ENCODE measurements at places on chromosomes 13 and 19. TPM values are rescaled to one million over a fixed set of nuclear protein-coding genes. Genes with fewer than 3 reads are reported as not detected.

DNA sequence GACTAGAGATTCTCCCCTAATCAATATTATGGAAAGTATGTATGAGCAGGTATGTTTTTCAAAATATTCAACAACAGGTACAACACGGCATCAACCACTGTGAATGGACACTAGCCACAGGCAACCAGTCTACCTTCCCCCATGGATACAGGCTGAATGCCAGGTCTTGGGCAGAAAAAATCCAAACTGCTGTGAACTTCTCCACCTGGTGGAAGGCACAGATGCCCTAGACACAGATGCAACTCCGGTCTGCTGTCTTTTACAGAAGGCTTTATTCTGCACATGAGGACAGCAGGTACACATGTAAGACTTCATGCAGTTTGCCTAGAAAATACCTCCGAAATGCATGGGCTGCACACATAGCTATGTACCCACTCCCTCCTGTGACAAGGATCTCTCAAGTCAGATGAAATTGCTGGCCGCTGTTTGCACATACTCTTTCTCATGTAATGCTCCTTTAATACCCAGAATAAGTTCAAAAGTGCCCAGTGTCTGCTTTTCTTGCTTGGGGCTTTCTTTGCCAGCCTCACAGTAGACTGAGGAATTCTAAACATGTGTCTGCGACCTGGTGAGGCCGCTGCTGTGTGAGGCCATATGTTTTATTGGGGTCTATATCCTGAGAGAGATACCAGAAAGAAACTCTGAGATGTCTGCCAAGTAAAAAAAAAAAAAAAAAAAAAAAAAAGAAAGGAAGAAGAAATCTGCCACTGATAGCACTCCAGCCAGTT is 325.9 kb downstream of the FOXO1 start:
- H3K27ac ChIP-seq, result no peak overlapping the region
- H3K4me3 ChIP-seq, result no peak overlapping the region
- H3K27me3 ChIP-seq, result peaks cover 3% of the 10 kb centered on the region

Gene TMEM255B
- 13.3 TPM for polyA plus RNA-seq

DNA sequence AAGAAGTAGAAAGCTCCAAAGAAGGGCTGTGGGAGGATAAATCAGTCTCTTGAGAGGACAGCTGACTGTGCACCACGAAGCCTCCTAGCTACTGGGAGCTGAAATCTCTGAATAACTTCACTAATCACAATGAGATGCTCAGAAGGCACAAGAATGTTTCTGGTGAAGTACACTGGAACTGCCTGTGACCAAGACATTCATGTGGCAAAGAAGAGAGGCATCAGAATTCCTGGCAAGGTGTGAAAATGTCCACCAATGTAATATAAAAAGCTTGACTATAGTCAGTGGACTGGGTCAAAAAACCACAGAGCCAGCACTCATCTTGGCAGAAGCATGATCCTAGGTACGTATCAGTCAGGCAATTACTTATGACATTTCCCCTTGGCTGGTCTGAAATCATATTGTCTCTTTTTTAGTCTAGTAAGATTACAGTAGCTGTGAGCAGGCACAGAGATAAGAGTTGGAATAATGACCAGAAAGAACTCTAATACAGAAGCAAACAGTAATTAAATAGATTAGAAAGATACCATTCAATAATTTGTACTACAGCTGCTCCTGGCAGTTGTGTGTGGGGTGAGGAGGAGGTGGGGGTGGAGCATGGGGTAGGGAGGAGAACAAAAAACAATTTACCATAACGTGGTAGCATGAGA is 434.7 kb downstream of the DIAPH3 start:
- no peak for DNase-seq
- H3K4me1 ChIP-seq, result no peaks in the 10 kb centered on the region
- no peaks in the 10 kb centered on the region for H3K36me3 ChIP-seq
- H3K27ac ChIP-seq, result no peak overlapping the region
- H3K4me3 ChIP-seq, result no peak overlapping the region
- H3K27me3 ChIP-seq, result no peaks in the 10 kb centered on the region

Gene NR2F6
- 28.0 TPM for polyA plus RNA-seq

Gene ZNF460
- polyA plus RNA-seq, result 1.2 TPM

GRCh38 chr13:95319551-95320274 is 18.5 kb upstream of the ABCC4 start:
- H3K4me3 ChIP-seq, result no peak overlapping the region
- H3K27me3 ChIP-seq, result no peaks in the 10 kb centered on the region
- H3K4me1 ChIP-seq, result no peaks in the 10 kb centered on the region
- H3K36me3 ChIP-seq, result no peaks in the 10 kb centered on the region
- H3K27ac ChIP-seq, result no peak overlapping the region
- no peak for DNase-seq

- no peak for DNase-seq
- no peaks in the 10 kb centered on the region for H3K4me1 ChIP-seq
- no peak overlapping the region for H3K4me3 ChIP-seq
- no peaks in the 10 kb centered on the region for H3K27me3 ChIP-seq
- no peaks in the 10 kb centered on the region for H3K36me3 ChIP-seq
- no peak overlapping the region for H3K27ac ChIP-seq
Measured at GRCh38 chr13:88051746-88052482, 380.7 kb downstream of the SLITRK5 start.

- no peak overlapping the region for H3K27ac ChIP-seq
- H3K4me1 ChIP-seq, result no peaks in the 10 kb centered on the region
- H3K36me3 ChIP-seq, result no peaks in the 10 kb centered on the region
- DNase-seq, result peak; percentile 70
- H3K4me3 ChIP-seq, result no peak overlapping the region
Measured at GRCh38 chr13:26867451-26868091, 107.0 kb upstream of the GPR12 start.

DNA sequence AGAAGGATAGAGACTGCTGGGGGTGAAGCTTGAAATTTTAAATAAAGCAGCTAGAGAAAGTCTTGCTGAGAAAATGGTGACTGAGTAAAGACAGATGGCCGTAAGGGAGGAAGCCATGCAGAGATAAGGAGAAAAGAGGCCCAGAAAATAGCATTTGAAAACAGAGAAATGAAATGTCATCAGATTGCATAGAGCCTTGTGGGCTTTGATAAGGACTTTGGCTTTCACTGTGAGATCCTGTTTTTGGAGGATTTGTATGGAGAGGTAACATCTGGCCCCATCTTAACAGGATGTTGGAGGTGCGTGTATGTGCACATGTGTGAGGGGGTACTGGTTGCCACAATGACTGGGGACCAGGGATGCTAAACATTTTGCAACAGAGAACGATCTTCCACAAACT is 19.5 kb upstream of the ATP8A2 start:
- H3K4me1 ChIP-seq, result no peaks in the 10 kb centered on the region
- H3K4me3 ChIP-seq, result no peak overlapping the region
- no peak for DNase-seq
- H3K27ac ChIP-seq, result no peak overlapping the region
- no peaks in the 10 kb centered on the region for H3K36me3 ChIP-seq

- H3K36me3 ChIP-seq, result no peaks in the 10 kb centered on the region
- no peak overlapping the region for H3K4me3 ChIP-seq
- no peaks in the 10 kb centered on the region for H3K4me1 ChIP-seq
- H3K27me3 ChIP-seq, result no peaks in the 10 kb centered on the region
Measured at GRCh38 chr19:51676566-51677083, 16.5 kb upstream of the SPACA6 start.

DNA sequence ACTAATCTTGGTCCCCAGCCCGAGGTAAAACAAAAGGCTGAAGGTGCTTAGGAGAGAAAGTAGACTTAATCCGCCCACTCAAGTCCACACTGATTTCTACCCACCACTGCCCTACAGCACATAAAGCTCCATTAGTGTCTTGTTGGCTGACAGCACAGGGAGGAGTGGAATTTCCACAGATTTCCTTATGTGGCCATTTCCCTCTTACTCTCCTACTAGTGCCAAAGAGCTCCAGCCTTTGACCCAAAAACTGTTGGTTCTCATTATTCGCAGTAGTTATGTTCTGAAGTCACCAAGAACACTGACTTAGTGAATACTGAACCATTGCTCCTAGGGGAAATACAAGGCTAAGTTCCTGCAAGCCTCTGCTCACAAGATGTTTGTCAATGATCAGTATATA is 61.2 kb downstream of the RAB20 start:
- no peak overlapping the region for H3K4me3 ChIP-seq
- H3K27ac ChIP-seq, result no peak overlapping the region
- H3K36me3 ChIP-seq, result peaks cover 51% of the 10 kb centered on the region
- no peaks in the 10 kb centered on the region for H3K4me1 ChIP-seq
- DNase-seq, result no peak
- H3K27me3 ChIP-seq, result no peaks in the 10 kb centered on the region

DNA sequence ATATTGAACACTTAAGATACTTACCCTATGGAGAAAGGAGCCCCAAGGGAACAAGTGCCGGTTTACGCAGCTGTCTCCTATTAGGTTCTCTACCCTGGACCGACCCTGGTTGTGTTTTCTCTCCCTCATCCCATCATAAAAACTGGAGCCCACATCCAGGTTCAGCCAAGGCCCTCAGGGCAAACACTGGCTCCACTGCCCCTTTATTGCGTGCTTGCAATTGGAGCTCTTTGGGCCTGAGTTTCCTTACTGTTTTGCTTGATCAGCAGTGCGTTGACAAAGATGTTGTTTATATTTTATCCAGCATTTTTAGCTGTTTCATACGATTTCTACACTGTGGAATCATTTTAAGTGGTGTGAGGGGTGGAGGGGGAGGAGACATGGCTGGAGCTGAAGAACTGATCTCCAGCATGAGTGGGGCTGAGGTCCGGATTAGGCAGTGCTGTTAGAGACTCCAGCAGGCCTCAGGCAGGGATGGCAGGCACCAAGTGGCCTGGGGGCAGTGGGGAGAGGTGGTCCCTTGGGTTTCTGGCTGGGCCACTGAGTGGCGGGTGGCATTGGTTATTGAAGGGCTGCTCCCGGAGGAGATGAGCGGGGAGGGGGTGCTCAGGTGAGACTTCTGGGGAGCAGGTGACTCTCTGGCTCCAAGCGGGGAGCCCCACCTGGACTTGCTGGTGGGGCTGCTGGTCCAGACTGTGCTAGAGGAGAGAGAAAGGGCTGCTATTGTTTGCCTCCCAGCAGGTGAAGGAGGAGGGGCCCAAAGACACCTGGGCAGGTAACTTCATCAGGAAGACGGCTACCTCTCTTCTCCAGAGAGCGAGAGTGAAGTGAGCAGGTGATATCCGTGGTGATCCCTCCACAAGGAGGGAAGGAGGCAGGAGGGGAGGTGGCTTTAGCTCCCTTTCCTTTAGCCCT is 62.4 kb upstream of the RNF113B start:
- no peaks in the 10 kb centered on the region for H3K36me3 ChIP-seq
- DNase-seq, result no peak
- no peaks in the 10 kb centered on the region for H3K27me3 ChIP-seq
- no peaks in the 10 kb centered on the region for H3K4me1 ChIP-seq
- no peak overlapping the region for H3K27ac ChIP-seq
- H3K4me3 ChIP-seq, result no peak overlapping the region

DNA sequence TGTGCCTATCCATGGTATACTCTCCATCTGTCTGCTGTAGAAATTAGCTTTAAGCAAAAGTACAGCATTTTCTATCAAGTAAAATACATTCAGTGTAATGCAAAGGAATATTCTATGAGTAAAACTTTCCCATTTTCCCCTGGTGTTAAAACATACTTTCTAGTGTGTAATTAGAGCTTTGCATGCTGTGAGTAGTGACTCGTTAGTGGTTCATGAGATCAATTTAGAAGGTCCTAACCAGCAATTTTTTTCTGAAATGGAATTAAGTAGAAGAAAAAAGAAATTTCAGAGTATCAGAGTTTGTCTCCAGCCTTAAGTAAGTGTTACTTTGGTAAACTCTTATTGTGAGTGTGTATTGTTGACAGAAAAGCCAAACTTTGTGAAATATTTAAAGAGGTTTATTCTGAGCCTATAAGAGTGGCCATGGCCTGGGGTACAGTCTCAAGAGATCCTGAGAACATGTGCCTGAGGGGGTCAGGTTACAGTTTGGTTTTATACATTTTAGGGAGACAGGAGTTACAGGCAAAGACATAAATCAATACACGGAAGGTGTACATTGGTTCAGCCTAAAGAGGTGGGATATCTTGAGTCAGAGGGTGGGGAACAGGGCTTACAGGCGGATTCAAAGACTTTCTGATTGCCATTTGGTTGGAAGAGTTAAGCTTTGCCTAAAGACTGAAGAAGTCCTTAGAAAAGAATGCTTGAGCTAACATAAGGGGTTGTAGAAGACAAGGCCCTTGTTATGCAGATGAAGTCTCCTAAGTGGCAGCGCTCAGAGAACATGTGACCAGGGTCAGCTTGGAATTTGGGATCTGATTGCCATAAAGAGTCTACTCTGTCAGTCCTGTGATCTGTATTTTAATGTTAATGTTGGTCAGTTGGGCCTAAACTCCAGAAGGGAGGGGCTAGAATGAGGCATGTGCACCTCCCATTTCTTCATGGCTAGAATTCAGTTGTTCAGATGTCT is 25.5 kb downstream of the FAM187B start:
- no peaks in the 10 kb centered on the region for H3K27me3 ChIP-seq
- H3K36me3 ChIP-seq, result no peaks in the 10 kb centered on the region
- no peaks in the 10 kb centered on the region for H3K4me1 ChIP-seq
- no peak overlapping the region for H3K4me3 ChIP-seq
- no peak overlapping the region for H3K27ac ChIP-seq

- DNase-seq, result no peak
- H3K36me3 ChIP-seq, result no peaks in the 10 kb centered on the region
- no peaks in the 10 kb centered on the region for H3K4me1 ChIP-seq
- no peak overlapping the region for H3K27ac ChIP-seq
- no peak overlapping the region for H3K4me3 ChIP-seq
Measured at GRCh38 chr19:17286263-17286662, 4.6 kb downstream of the ANKLE1 start.

DNA sequence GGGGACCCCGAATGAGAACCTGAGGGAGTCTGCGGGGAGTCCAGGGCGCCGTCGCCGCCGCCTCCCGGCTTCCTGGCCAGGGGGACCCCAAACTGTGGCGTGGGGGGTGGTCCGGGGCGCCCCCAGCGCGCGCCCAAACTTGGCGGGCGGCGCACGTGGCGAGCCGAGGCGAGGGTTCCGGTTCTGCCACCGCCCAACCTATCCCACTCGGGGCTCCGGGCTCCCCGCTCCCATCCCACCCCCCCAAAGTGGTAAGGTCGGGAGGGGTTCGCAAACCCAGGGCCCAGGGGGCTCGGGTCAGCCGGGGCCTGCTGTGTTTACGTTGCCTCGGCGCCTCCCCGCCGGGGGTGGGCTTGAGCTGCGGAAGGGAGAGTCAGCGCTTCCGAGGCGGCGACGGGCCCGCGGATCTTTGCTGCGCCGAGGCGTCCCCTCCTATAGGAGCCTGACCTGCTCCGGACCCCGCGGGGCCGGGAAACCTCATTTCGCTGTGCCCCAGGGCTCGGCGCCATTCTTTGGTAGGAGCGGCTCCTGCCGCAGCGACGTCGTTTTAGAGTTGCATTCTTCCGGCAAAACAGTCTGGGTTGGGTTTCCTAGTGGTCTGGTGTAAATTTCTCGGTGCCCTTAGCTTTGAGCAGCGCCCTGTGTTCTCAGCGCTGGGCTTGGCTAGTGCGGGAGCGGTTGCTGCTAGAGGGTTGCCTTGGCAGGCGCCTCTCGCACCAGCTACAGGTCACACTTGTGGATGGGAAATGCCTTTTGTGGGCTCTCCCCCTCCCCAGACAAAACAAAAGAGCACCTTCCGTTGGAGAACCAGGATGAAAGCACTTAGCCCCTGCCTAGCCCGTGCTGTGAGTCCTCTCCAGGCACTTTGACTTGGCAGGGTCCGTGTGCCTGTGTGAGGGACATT is 1.2 kb downstream of the DAZAP1 start:
- H3K36me3 ChIP-seq, result no peaks in the 10 kb centered on the region
- H3K4me1 ChIP-seq, result peaks cover 26% of the 10 kb centered on the region
- H3K27me3 ChIP-seq, result no peaks in the 10 kb centered on the region

Gene PPP1R37
- 19.2 TPM for polyA plus RNA-seq

Gene FDX2
- 21.4 TPM for polyA plus RNA-seq

GRCh38 chr13:67036699-67037457 is 193.3 kb downstream of the PCDH9 start:
- peak; percentile 23 for DNase-seq
- no peaks in the 10 kb centered on the region for H3K27me3 ChIP-seq
- H3K27ac ChIP-seq, result no peak overlapping the region
- no peaks in the 10 kb centered on the region for H3K36me3 ChIP-seq
- H3K4me3 ChIP-seq, result no peak overlapping the region
- peaks cover 22% of the 10 kb centered on the region for H3K4me1 ChIP-seq

All from lung (tissue), 17 donors.